ENCODE measurements at places on chromosomes 1 and 21.

DNA sequence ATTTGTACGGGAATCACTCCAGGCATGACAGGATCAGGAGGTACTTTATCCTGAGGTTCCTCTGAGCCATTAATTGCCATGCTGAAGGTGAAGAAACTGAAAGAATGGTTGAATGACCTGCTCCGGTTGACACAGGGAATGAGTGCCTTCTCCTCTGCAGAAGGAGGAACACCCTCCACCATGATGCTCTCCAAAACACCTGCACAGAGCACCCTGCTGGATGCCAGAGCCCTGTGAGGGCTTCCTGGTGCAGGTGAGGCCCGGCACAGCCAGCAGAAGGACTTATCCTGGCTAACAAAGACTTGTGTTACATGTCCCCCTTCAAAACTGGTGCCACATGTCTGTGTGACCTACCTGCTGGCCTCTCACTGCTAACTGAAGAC, 14.3 kb upstream of the LBR start:
- DNase-seq: no peak

- no peak for DNase-seq
These were observed 100.1 kb upstream of the PLXNA2 start for GRCh38 chr1:208344202-208344857.

DNA sequence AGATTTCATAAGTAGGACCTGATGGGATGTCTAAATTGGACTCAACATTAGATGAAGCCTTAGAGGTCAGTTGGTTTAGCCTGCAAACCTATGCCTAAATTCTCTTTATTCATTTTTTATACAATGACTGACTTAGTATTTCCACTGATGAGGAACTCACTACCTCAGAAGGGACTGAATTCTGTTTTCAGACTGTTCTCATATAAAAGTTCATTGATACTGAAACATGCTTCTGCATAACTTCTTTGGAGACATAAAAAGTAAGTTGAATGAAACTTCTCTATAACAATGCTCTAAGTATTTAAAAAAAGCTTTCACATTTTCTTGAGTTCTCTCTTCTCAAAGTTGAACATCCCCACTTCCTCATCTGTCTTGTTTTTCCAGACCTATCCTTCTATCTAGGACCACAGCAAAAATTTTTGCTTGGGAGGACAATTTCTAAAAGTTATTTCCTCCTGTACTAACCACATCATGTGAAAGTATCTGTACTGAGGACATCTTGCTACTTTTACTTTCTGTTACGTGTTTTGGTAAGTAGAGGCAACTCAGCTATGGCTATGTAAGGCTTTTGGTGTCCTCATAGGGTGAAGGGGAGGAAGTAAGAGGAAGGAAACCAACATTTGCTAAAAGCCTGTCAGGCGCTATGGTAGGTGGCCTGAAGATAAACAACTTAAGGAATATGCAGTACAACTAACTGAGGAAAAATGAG, 64.1 kb downstream of the USP24 start:
- no peak for DNase-seq

- no peak for DNase-seq
These were observed 64.2 kb downstream of the TCP10L start for GRCh38 chr21:32520875-32521735.

GRCh38 chr1:234990874-234991801, 137.5 kb downstream of the TOMM20 start:
- no peak for DNase-seq

DNA sequence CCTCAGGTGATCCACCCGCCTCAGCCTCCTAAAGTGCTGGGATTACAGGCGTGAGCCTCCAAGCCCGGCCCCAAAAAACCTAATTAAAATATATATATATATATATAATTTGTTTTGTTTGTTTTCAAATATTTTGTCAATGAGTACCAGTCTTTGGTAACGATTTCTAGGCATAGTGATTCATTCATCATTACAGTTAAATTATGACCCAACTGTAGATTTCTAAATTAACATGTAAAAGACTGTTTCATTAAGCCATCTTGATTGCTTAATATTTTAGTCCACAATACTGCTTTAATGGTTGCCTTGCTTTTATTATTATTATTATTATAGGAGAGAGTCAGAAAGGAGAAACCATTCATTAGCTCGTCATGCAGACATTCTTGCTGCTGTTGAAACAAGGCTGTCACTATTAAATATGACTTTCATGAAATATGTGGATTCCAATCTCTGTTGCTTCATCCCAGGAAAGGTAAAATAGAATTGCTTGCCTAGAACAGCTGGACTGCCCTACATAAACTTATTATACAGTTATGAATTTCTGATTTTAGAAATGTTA, 19.9 kb downstream of the FBXO28 start:
- no peak for DNase-seq

GRCh38 chr1:83787246-83787998, 211.5 kb downstream of the TTLL7 start:
- no peak for DNase-seq

DNA sequence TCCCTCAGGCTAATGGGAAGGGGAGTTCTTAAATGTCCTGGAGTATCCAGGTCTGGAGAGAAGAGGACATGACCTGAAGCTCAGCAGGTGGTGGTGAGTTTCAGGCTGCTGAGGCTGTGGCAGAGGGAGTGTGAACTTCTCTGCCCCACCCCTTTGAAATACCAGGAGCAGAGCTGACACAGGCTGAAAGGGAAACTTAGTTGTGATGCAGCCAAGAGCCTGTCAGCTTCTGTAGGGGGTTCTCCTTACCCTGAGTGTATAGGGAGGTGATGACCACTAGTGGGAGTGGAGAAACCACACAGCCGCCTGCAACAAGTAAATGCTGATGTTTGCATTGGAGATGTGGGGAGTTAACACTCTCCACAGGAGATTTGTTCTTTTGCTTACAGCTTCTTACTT, 152.3 kb downstream of the FCRL5 start:
- no peak for DNase-seq

DNA sequence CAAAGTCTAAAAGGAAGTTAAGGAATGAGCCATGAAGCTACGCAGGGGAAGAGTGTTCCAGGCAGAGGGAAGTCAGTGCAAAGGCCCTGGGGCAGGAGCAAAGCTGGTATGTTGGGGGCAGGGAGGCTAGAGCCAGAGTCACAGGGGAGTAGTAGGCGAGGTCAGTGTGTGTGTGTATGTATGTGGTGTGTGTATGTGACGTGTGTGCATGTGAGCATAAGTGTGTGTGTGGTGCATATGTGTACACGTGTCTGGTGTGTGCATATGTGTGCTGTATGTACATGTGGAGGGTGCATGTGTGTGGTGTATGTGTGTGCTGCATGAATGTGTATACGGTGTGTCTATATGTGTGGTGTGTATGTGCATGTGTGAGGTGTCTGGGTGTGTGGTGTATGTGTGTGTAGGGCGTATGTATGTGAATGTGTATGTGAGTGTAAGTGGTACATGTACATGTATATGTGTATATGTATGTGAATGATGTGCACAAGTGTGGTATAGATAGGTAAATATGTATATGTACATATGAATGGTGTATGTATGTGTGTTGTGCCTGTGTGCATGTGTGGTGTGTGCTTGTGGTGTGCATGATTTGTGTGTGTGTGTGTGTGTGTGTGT, 20.8 kb upstream of the NID1 start:
- no peak for DNase-seq

DNA sequence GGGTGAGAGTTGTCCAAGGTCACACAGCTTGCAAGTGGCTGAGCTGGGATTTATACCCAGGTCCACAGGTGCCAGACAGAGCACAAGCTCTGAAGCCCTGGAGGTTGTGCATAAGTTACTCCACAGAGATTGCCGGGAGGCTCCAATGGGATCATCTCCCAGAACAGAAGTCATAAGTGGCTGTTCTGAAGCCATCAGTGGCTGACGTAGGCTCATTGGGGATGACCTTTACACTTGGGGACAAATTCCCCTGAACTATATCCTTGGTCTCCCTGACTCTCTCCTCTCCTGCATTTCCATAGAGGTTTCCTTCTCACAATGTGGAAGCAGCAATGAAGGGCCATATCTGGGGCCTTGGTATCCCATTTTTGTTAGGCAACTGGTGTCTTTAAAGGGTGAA, 37.0 kb upstream of the IFNLR1 start:
- no peak for DNase-seq

DNA sequence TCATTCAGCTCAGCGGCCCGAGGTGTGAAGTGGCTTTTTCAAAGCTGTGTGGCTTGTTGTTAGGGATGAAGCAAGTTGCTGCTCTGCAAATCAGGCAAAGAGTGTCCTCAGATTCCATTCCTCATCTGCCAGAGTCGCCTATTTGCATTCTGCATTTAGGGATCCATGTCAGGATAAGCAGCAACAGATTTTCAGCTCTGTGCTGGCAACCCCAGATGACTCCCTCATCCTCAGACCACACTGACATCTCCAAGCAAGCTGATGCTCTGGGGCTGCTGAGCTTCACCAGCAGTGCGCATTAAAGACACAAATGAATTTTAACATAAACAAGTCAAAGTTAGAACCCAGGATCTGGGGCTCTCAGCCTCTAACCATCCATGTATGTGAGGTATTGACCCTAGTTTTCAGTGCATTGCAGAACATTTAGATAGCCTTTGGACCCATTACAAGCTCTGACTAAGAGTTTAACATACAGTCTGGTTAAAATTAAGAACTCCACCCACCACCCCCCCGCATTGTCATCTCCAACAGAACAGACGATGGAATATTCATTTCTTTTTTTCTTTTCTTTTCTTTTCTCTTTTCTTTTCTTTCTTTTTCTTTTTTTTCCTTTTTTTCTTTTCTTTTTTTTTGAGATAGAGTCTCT, 10.9 kb downstream of the CFAP107 start:
- DNase-seq: no peak

DNA sequence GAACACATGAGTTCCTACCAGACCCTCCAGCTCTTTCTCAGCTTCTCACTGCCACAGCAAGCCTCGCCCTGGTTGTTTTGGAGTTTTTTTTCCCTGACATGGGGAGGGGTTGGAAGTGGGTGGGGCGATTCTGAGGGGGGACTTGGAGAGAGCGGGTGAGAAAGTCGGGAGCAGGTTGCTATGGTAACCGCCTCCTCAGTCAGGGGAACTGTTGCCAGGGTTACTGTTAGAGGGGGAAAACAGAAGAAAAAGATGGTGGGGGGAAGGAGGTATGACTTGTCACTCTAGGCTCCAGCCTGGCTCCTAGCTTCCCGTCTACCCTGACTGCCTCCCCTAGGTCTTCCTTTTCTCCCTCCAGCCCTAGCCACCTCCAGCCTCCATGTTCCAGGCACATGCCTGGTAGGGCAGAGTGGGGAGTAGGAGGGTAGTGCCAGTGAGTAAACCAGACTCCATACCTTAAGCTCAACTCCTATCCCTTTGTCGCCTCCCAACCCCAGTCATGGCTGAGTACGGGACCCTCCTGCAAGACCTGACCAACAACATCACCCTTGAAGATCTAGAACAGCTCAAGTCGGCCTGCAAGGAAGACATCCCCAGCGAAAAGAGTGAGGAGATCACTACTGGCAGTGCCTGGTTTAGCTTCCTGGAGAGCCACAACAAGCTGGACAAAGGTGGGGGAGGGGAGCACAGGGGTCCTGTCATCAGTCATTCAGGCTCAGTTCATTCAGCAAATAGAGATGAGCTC, 6.0 kb downstream of the PEA15 start:
- DNase-seq: no peak

DNA sequence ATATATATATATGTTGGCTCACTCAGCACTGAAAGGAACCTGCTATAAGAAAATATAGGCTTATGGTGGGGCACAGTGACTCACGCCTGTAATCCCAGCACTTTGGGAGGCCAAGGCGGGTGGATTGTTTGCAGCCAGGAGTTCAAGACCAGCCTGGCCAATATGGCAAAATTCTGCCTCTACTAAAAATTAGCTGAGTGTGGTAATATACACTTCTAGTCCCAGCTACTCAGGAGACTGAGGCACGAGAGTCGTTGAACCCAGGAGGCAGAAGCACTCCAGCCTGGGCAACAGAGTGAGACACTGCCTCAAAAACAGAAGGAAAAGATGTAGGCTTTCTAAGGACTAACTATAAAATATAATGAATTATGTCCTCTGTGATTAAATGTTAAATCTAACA, 14.6 kb upstream of the MUTYH start:
- no peak for DNase-seq

DNA sequence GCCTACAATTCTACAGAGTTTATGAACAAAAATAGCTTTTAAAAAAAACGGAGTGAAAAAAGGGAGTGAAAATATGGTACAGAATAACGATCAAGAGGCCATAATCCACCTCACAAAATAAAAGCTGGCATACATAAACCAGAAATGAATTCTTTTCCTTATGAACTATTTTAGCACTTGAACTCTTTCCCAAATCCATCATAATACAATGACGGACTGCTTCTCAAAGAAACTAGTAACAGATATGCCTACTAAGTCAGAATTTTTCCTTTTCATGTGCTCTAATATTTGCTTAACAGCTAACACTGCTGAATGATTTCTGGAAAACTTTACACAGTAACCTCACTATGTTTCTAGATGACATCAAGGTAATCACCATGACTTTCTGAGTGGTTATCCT, 144.0 kb downstream of the EIF4G3 start:
- DNase-seq: no peak

DNA sequence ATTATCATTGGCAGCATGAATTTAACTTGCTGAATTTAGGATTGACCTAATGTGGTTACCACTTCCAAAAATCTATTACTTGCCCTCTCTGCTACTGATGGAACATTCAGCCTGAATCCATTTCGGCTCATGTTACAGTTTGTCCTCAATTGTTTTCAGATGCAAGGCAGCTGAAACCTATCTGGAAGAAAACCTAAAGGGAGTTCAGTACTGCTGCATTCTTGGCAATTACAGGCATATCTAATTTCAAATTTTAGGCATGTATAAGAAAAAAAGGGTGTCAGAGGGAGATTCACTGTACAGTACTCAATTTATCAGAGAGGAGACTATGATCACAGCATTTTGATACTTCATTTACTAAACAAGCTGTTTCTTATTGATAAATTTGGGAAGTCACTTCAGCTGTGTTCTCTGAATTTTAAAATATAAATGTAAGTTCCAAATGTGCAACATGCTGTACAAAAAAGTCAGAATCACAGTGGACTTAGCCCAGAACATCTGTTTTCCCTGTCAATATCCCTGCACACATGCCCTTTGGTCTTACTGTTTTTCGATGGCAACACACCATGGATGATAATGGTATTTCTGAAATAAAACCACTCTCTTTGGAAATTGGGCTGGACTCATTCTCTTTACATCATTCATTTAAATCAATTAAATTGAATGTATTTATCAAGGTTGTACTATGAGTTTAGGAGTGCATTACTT, 651.6 kb upstream of the ADGRL4 start:
- no peak for DNase-seq

- no peak for DNase-seq
These were observed 13.5 kb upstream of the C1orf159 start for GRCh38 chr1:1129381-1129821.

- DNase-seq: no peak
These were observed 54.9 kb downstream of the AHDC1 start for GRCh38 chr1:27548858-27549719.

DNA sequence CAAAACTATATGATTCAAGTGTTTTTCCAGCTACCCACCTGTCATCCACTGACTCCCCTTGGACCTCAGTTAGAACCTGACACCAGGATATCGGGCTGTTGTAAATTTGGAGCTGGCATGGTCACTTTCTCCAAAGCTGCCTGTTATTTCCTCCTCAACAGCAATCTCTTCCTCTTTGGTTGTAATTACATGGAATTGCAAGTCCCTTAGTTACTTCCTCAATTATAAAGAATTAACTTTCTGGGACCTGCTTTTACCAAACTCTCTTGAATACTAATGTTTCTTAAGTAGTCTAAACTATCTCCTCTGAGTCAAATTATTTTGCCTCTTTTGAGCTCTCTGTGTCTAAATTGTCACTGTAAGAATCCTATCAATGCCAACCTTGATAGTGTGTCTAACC, 150.3 kb upstream of the SGIP1 start:
- DNase-seq: no peak

GRCh38 chr1:84742653-84743052, 52.4 kb upstream of the SSX2IP start:
- DNase-seq: no peak

- DNase-seq: no peak
These were observed 44.2 kb upstream of the MAB21L3 start for GRCh38 chr1:116066868-116067565.

All from stimulated activated CD4-positive, alpha-beta T cell treated with anti-CD3 and anti-CD28 coated beads, Interleukin-1b, Interleukin-23, amount 100 ng/mL, for 1 hour (primary cell).